ENCODE measurements at places on chromosomes 7 and 10.

DNA sequence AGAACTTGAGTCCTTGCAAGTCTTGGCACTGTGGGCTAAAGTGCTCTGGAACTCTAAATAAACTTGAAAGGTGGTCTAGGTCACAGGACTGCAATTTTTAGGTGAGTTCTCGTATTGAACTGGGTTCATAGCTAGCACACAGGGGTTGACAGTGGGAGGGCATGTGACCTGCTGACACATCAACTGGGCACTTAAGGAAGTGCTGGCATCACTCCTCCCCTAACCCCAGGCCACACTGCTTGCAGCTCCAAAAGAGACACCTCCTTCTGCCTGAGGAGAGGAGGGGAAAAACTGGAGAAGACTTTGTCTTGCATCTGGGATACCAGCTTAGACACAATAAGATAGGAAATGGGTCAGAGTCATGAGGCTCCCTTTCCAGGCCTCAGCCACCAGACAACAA lies 38.0 kb upstream of the AASS start:
- no peak for DNase-seq

DNA sequence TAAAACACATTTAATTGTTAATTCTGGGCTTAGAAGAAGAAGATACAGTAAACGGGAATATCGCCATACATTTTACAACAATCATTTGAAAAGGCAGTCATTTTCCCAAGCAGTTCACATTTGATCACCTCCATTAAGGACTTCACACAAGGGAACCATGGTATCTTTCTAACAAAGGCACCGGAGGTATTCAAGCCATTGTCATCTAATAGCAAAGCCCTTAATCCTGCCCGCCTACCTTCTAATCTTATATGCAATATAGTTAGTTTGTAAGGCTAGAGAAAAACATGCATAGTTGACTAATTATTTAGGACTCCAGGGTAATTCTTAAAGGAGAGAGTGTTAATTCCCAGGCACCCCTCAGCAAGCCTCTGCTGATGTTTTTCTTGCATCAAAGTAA lies 83.1 kb downstream of the MRPL32 start:
- no peak for DNase-seq

DNA sequence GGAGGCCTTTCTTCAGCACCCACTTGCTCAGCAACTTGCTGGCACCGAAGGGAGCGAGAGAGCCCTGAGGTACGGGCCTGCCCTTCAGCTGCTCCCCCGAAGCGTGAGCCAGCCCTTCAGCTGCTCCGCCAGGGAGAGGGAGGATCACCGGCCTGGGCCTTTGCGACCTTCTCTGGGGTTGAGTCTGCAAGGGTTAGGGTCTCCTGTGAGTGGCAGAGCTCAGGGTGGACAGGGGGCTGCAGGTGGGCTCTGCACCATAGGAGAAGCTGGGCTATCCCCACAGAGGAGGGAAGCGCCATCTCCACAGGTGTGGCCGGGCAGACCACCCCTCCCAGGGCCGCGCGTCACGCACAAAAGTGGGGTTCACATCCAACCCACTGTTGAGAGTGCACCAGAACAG lies 490.6 kb upstream of the FOXK1 start:
- DNase-seq = no peak

DNA sequence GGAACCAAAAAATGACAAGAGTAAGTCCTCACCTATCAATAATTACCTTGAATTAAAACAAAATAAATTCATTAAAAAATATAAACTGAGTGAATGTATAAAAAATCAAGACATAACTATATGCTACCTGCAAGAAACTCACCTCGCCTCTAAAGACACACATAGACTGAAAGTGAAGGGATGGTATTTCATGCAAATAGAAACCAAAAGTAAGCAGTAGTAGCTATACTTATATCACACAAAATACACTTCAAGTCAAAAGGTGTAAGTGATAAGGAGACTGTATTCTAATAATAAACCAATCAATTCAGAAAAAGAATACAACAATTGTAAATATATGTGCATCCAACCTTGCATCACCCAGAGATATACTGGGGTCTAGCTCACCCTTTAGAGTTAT lies 332.6 kb downstream of the SH2D4B start:
- DNase-seq = no peak

DNA sequence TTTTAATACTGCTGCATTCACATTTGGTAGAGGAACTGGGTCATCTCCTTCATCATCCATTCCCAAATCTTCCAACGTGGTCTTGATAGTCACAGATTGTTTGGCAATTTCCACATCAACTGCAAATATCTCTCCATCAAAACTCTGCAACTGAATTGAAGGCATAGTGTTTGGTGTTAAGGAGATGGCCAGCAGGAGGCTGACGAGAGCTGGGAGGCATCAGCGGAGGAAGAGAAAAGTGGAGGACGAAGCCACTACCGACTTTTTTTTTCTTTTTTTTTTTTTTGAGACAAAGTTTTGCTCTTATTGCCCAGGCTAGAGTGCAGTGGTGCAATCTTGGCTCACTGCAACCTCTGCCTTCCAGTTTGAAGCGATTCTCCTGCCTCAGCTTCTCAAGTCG lies 205.0 kb upstream of the KCTD7 start:
- DNase-seq = no peak

GRCh38 chr7:106126170-106126938 lies 14.2 kb upstream of the SYPL1 start:
- DNase-seq = no peak

GRCh38 chr7:111400088-111400487 lies 162.2 kb downstream of the IMMP2L start:
- no peak for DNase-seq

DNA sequence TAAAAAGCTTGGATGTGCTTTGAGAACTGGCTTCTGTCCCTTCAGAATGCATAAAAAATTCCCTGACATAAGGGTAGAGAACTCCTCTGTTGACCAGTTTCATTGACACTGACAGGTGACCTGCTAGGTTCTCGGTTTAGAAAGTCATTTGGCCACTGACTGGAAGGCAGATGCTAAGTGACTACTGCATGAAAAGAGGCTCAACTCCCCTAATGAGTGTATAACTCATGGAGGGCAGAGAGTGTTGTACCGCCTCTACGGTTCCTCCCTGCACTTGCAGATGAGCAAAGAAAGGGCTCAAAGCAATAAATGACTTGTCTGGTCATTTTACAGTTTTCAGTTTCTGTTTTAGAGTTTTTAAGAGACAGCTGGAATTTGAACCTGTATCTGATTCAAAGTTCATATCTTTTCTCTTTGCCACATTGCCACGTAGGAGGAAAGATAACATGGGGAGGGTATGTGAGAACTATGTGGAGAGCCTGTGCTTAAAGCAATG lies 2.9 kb upstream of the FGL2 start:
- no peak for DNase-seq

GRCh38 chr10:118904286-118904685 lies 125.2 kb upstream of the NANOS1 start:
- DNase-seq = no peak

DNA sequence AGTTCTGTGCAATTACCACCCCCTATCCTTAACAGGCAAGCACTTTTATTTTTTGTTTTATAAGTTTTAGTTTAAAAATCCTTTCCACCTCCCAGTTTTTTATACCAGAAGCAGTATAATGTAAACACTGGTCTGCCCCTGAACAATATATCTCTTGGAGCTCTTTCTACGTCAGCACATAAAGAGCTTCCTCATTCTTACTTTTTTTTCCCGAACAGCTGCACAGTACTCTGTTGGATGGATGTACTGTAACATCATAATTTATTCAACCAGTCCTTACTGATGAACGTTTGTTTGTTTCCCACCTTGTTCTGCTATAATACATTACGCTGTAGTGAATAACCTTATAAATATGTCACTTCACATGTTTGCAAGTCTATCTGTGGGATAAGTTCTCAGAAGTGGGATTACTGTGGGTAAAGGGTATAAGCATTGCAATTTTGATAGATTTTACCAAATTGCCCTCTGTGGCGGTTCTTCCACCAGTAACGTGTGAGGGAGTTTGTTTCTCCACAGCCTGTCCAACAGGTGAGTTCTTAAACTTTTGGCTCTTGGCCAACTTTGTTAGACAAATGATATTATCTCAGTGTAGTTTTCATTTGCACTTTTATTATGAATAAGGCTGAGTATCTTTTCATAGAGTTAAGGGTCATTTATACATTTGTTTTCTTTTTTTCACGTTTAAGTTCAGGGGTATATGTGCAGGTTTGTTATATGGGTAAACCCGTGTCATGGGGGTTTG lies 32.8 kb downstream of the ADRA2A start:
- DNase-seq = no peak

GRCh38 chr10:5563991-5564536 lies 39.3 kb downstream of the CALML3 start:
- no peak for DNase-seq

DNA sequence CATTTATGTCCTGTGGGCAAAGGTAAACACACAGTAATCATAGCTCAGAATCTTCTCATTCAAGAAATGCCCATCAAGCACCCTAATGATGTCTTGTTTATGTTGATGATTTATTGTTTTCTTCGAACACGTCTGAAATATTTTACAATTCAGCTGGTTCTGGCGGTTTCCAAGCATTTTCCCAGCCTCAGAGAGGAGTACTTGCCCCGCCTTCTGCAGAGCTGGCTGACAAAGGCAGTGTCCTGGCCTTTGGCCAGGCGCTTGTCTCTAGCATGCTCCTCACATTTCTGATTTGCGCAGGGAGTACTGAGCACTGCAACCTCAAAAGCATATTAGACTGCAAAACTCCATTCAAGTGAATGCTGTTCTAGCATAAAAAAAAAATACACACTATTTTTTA lies 314.2 kb upstream of the GNAI1 start:
- peak; percentile 16 for DNase-seq

DNA sequence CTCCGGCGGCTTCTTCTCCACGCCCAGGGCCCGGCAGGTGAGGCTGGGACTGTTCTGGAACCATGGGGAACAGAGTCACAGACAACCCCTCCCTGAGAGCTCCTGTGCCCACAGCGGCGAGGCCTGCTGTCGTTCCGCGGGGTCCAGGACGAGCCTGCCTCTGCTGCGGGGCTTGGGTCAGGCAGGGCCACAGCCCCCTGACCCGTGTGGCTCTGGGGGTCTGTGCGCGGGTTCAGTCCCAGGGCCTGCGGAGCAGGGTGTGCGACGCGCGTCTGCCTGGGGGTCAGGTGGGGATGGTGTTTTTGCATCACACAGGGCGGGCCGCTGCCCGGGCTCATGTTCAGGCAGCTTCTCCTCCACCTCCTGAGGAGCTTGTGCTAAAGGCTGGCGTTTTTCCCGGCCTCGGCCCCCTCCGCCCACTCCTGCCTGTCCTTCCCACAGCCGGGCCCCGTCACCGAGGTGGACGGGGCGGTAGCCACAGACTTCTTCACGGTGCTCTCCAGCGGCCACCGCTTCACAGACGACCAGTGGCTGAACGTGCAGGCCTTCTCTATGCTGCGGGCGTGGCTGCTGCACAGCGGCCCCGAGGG lies 8.4 kb downstream of the AP5Z1 start:
- no peak for DNase-seq

DNA sequence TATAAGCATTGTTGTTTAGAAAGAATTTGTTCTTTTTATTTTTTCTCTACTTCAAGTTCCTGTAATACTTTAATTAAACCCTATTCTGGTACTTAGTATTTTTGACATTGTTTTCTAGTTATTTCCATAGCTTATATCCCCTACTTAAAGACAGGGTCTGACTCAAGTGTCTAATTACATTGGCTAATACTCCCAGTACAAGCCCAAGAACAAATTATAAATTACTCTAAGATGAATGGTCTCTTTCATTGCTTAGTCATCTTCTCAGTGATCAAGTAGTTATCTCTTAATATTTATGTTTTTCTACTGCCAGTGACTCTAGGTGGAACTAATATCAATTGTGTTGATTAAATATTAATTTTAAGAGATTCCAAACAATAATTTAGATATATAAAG lies 21.6 kb downstream of the AHR start:
- no peak for DNase-seq

- DNase-seq = no peak
These were observed 31.7 kb upstream of the RHOBTB1 start for GRCh38 chr10:60975716-60976115.

GRCh38 chr10:114777415-114777814 lies 44.2 kb upstream of the FHIP2A start:
- DNase-seq = no peak

GRCh38 chr7:127487381-127487780 lies 94.9 kb upstream of the ZNF800 start:
- DNase-seq = no peak

DNA sequence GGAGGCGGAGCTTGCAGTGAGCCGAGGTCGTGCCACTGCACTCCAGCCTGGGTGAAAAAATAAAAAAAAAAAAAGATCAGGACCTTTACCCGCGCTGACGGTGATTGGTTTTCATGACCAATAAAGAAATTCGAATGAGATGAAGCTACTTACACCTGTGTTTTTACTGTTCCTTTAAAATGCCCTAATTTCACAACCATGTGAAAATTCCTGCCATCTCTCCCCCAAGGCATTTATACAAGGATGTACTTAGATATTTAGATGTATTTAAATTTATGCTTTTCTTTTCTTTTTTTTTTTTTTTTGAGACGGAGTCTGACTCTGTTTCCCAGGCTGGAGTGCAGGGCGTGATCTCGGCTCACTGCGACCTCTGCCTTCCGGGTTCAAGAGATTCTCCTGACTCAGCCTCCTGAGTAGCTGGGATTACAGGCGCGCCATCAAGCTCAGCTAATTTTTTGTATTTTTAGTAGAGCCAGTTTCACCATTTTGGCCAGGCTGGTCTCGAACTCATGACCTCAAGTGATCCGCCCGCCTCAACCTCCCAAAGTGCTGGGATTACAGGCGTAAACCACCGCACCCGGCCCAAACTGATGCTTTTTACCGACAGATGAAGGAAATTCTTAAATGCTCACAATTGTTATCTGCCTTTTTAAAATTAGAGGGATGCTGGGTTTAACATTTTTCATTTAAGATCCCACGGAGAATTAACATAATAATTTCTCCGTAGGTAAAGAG lies 3.1 kb upstream of the PHYH start:
- DNase-seq = no peak

DNA sequence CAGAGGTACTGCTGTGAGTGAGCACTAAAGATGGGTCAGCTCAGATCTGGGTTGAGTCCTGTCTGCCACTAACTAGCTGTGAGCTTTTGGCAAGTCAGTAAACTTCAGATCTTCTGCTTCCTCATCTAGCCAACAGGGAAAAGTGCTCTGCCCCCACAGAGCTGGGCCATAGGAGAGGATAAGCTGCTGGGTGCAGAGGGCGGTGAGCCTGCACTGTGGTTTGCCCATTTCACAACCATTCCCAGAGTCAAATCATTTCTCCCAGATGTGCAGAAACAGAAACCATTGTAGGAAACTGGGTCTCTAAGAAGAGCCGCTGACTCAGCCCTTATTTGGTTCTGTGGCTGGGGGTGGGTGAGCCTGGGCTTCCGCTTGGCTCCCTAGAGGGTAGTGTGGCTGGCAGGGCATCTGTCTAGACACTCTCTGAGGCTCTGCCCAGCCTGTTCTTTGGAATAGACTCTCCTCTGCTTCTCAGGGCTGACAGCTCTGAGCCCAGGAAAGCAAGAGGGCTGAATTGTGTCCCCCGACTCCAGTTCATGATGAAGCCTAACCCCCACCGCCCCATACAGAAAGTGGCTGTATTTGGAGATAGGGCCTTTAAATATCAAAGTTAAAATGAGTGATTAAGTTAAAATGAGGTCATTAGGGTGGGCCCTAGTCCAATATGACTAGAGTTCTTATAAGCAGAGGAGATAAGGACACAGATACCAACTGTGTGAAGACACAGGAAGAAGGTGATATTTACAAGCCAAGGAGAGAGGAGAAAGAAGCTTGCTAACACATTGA lies 29.5 kb upstream of the ARHGAP22 start:
- DNase-seq = no peak

Measured in NCI-H187 (cell line).